ENCODE measurements at places on chromosomes 6 and 20.

GRCh38 chr6:44076356-44077213 lies 50.7 kb downstream of the MRPL14 start:
- no peak for DNase-seq

GRCh38 chr20:38201356-38201755 lies 36.3 kb upstream of the TGM2 start:
- DNase-seq: no peak

DNA sequence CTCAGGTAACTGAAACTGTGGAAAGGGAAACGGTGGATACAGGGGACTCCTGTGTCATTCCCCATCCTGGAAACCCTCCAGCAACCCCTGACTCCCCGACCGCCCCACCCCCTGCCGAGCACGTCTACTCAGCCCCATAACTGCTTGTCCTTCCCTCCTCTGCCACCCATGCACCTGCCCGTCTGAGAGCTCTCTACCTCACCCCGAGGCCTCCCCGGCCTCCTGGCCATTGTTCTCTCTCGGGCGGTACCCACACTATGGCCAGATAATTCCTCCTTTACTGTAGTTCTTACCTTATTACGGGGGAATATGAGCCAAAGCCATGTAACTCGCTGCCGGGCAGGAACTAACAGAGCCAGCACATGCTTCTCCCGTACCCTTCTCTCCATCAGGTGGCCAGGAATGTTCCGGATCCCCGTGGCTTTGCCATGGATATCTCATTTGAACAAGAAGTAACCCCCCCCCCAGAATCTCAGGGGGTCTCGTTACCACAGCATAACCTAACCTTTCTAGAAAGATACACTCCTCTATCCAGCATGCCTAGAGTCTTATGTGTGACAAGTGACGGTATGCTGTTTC lies 4.8 kb upstream of the IRF4 start:
- DNase-seq: no peak

GRCh38 chr20:42191140-42191860 lies 573.1 kb upstream of the CHD6 start:
- no peak for DNase-seq

- DNase-seq: no peak
Measured at GRCh38 chr6:162488444-162488843, 239.1 kb downstream of the PRKN start.

GRCh38 chr6:137056121-137056880 lies 11.5 kb upstream of the IL20RA start:
- DNase-seq: no peak

- no peak for DNase-seq
Measured at GRCh38 chr20:9397928-9398327, 116.5 kb upstream of the LAMP5 start.

DNA sequence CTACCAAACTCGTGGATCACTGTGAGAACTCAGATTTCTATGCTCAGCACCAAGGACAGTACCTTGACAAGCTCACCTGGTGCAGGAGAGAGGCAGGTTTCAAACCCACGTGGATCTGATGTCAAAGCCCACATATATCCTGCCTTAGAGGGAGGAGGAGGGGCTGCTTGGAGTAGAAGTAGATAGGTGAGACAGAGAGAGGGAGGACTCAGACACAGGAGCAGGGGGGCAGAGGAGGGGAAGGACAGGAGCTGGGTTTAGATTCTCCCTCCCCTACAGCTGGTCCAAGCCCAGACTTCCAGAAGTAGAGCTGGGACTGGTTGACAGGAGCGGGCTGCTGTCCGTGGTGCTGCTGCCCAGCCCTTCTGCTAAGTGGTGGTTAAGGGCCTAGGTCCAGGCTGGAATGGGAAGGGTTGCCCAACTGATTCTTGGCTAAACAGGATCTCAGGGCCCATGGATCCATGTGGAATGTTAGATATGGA lies 77.5 kb downstream of the CDH22 start:
- DNase-seq: no peak

GRCh38 chr20:51978070-51978501 lies 175.8 kb upstream of the SALL4 start:
- DNase-seq: no peak

GRCh38 chr6:140140891-140141290 lies 766.4 kb upstream of the CITED2 start:
- no peak for DNase-seq

DNA sequence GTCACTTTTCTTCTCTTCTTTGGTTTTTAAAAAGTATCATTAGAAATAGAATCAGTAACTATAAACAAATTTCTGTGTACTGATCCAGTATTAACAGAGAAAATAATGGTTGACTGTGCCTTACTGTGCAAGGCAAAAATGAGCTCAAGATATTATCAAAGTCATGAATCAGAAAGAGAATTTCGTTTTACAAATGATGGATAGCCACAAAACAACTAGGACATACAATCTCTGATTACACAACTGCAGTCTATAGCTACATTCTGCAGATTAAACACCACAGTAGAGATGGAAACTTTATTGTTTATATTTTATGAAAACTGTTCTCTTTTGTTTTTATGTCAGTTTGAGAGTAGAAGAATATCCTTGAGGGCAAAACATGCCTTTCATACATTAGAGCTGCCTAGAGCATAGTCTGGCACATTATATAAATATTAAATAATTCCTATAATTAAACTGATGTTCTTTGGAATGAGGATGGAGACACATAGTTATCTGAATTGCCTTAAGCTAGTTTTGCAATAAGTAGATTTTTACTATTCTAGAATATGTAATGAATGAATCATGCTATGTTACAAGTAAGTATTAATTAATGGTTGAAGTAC lies 333.1 kb downstream of the LAMA2 start:
- DNase-seq: no peak

DNA sequence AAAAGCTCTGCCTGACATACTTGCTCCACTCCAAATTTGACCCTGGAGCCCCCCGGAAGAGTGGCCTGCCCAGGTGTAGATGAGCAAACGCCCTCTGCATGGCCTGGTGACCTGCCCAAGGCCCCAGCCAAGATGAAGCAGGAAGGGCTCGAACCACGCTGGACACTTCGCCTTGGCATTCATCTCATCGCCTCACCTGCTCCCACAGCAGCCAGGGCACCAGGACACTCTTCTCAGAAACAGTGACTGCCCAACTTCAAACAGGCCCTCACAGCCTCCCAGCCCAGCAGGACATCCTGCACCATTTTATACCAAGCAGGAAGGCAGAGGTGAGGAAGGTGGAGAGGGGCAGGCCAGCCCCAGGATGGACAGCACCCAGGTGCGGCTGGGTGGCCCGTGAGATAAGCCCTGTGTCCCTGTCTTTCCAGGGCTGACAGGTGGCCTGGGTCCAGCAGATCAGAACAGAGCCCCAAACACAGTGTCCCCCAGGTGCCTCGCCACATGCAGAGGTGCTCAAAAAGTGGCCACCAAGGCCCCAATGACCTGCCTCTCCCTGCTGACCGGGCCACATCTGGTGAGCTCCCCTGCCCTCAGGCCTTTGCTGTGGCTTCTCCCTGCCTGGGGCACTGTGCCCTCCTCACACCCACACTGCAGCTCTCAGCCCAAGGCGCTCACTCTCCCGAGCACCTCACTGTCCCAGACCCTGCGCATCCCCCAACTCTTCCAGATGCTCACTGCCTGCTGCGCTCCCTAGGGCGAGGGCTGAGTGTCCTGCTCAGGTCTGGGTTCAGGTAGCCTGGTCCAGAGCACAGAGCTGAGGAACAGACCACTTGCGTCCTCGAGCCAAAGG lies 7.2 kb downstream of the ACSS1 start:
- no peak for DNase-seq

- DNase-seq: no peak
Measured at GRCh38 chr6:17013701-17014100, 88.1 kb upstream of the STMND1 start.

DNA sequence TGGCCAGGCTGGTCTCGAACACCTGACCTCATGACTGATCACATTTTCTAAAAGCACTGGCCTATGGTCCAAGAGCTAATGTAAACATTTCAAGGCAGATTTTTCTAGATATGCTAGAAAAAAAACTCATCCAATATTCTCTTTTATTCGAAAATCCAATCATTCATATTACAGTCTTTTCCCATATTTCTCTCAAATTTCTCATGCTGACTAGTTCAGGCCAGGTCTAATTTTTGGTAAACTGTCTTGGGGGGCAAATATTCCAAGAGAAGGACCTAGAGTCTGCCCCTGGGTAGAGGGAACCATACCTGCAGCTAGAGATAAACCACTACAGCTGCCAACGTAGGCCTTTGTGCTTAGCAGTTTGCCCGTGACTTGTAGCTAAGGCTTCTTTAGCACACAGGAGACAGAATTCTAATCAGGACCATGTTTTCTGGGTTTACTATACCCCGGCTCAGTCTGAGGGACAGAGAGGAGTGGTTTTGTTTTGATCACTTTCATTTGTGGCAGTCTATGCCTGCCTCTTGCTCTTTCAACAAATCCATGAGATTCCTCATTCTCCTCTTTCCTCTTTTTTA lies 71.8 kb upstream of the CITED2 start:
- no peak for DNase-seq

- no peak for DNase-seq
Measured at GRCh38 chr20:59837623-59838394, 95.6 kb downstream of the SYCP2 start.

DNA sequence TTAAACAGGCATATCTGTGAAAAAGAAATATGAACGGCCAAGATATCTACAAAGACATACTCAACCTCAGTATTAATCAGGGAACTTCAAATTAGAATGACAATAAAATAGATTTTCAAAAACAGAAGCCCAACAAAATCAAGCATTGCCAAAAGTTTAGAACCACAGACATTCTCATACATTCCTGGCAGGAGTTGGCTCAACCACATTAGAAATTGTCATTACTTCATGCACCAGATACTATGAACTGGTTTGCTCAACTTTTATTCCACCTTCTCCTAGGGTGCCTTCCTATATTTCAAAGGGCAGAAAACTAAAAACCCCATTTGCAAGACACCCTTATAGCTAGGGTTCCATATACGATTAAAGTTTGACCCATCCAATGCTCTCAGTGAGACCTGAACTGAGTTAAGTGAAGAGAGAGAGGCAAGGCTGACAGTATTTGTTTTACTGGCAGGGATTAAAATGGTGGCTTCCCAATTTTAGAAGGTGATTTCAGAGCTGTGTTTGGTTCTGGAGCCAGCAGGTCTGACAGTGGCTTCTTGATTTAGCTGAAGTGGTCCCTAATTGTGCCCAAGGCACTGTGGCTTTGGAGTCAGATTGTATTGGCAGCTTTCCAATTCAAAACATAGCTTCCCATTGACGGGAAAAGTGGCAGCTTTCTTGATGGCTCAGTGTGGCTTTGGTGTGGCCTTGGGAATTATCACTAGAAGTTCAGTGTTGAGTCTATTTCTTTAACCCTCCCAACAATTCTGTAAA lies 77.1 kb upstream of the CDYL start:
- DNase-seq: no peak

DNA sequence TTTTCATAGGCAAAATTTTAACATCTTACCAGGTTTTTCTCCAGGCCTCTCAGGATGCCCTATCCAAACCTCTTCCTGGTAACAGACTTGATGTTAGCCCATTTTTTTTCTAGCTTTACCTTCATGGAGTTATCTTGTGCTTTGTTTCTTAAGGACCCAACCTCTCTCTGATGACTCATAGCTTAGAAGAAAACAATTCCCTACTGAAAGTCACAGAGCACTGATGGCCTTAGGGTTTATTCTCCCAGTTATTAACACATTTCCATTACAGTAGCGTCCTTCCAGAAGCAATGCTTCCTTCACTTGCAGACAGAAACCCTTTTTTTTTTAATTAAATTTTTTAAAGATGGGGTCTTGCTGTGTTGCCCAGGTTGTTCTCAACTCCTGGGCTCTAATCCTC lies 79.4 kb downstream of the IYD start:
- DNase-seq: no peak

DNA sequence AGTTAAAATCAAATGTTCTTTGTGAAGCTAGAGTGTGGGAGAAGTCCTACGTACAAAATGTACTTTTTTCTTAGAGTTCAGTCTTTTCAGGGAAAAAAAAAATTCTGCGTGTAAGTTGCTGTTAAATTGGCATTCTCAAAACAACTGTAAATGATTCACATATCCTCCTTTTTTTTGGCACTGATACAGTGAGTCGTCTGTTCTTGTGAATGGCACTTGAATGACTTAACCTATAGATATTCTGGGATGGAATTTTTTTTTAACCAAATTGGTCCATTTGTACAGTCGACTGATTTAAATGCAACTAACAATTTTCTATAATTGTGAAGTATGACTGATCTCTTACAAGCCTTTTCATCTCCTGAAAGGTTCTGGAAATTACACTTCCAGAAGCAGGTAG lies 5.5 kb upstream of the JAG1 start:
- no peak for DNase-seq

All from esophagus squamous epithelium (tissue), 5 donors.